ENCODE measurements at places on chromosomes 16 and 17. TPM values are rescaled to one million over a fixed set of nuclear protein-coding genes. Genes with fewer than 3 reads are reported as not detected.

HOXB7 gene
- total RNA-seq = not detected

MAP2K6 gene
- total RNA-seq = 27.0 TPM

CLEC18B gene
- 0.31 TPM for total RNA-seq

SKAP1 gene
- not detected for total RNA-seq

CDH5 gene
- total RNA-seq = not detected

RAB37 gene
- 3.4 TPM for total RNA-seq

ZNF469 gene
- 1.9 TPM for total RNA-seq

ABCC11 gene
- not detected for total RNA-seq

- H3K27me3 ChIP-seq = no peaks in the 10 kb centered on the region
- H3K36me3 ChIP-seq = peaks cover 42% of the 10 kb centered on the region
- peak overlapping the region; percentile 89 for H3K27ac ChIP-seq
- peak overlapping the region; percentile 29 for H3K4me3 ChIP-seq
- no peak for DNase-seq
- peaks cover 52% of the 10 kb centered on the region for H3K4me1 ChIP-seq
Observed at GRCh38 chr17:49054342-49055092, 57.3 kb downstream of the IGF2BP1 start.

- H3K27ac ChIP-seq = no peak overlapping the region
- no peaks in the 10 kb centered on the region for H3K36me3 ChIP-seq
- DNase-seq = no peak
- H3K27me3 ChIP-seq = no peaks in the 10 kb centered on the region
- no peak overlapping the region for H3K4me3 ChIP-seq
- peaks cover 46% of the 10 kb centered on the region for H3K4me1 ChIP-seq
Observed at GRCh38 chr16:52497067-52497816, 49.7 kb downstream of the TOX3 start.

DNA sequence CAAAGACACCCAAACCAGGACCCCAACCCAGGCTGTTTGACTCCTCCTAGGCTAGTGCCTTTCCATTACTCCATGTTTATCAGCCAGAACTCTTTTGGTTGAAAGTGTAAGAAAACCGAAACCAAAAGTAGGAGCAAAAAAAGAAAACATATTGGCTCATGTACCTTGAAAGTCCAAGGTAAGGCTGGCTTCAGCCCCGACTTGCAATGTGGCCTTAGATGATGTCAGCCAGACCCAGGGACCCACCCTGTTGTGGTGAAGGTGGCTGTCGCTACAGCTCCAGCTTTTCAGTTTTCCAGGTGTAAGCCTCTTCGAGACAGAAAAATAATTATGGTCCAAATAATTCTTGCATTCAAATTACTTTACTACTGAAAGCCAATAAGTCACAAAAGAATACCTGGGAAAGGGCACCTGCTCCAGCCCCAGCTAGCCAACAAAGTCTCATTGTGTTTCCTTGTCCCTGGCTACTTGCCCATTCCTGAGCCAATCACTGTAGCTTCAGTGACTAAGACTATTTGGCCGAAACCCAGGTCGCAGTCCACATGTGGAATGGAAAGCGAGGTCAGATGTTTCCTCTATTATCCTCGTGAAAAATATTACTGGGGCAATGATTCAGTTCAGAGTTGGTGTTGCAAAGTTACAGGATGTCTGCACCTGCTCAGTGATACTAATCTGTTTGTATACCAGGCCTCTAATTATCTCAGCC is 20.7 kb downstream of the DNAH9 start:
- H3K27ac ChIP-seq = no peak overlapping the region
- no peaks in the 10 kb centered on the region for H3K36me3 ChIP-seq
- H3K27me3 ChIP-seq = no peaks in the 10 kb centered on the region
- no peak overlapping the region for H3K4me3 ChIP-seq
- no peaks in the 10 kb centered on the region for H3K4me1 ChIP-seq
- no peak for DNase-seq

DNA sequence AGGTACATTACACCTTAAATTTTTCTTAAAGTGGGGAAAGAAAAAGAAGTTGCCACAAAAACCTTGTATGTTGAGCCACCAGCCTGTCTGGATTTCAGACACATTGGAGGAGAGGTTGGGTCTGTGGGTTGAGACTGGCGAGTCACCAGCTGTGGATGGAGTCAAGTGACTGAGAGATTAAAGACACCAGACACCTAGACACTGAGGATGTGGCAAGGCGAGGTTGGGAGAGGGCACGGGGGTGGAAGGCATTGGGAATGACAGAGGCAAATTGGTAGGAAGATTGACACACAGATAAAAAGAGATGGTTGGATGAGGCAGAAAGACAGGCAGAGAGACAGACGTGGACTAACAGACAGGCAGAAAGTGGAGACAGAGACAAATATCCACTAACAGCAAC is 49.6 kb downstream of the KCNJ12 start:
- DNase-seq = no peak
- no peaks in the 10 kb centered on the region for H3K36me3 ChIP-seq
- H3K27me3 ChIP-seq = no peaks in the 10 kb centered on the region
- H3K27ac ChIP-seq = no peak overlapping the region

DNA sequence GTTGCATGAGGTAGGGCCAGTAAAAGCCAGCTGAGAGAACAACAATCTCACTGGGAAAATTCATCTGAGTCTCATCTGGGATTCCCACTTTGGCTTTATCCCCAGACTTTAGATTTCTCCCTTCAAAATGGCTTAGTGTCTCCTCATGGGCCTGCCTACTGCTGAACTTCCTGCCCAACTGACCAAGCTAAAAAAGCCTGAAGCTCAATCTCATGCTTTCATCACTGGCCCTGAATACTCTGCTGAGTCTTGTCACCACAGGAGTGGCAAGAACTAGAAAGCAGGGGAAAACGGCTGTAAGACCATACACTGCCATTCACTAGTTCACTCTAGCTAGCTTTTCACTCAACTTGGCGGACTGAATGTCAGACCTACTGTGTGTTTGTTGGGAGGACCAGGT is 96.4 kb upstream of the NOG start:
- no peaks in the 10 kb centered on the region for H3K4me1 ChIP-seq
- no peak for DNase-seq
- H3K36me3 ChIP-seq = no peaks in the 10 kb centered on the region
- no peaks in the 10 kb centered on the region for H3K27me3 ChIP-seq

DNA sequence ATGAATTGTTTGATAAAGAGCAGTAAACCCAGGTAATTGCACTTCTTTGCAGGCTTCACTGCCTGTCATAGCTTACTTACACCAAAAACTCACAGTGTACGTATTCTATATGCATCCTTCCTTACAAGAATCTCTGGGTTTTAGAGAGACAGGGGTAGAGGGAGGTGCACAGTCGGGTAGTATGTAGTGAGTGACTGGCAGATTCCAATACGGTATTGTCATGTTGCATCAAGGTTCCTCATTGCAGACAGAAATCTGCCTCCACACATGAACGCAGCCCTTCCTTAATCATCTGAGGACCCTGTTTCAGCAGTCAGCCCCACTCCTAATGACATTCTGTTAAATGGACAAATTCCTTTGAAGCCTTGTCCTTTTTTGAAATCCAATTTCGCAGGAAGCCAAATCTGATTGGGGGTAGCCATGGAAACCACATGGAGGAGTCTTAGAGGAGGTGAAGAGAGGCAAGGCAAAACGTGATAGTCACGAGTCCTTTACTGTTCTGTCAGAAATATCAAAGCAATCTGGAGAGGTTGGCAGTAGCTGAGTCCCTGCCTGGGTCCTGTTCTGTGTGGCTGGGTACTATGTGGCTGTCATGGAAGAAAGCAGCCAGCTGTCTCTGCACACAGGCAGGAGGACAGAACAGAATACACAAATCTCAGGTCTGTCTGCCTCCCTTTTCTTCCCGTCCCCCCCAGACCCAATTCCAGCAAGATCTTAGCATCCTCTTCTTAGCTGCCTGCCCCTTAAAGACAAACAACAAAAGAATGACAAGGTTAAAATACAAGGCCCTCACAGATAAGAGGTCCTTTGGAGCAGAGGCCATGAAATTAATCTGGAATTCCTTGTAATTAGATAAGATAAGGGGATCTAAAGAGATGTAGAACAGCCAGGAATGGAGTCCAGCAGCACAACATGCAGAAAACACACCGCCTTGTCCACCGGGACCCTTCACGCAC is 3.1 kb upstream of the SKAP1 start:
- peaks cover 55% of the 10 kb centered on the region for H3K27me3 ChIP-seq
- H3K4me1 ChIP-seq = peaks cover 8% of the 10 kb centered on the region
- no peak overlapping the region for H3K27ac ChIP-seq
- H3K36me3 ChIP-seq = no peaks in the 10 kb centered on the region
- H3K4me3 ChIP-seq = no peak overlapping the region
- no peak for DNase-seq

- no peak overlapping the region for H3K27ac ChIP-seq
- H3K27me3 ChIP-seq = peaks cover 53% of the 10 kb centered on the region
- H3K4me3 ChIP-seq = no peak overlapping the region
- DNase-seq = no peak
- H3K36me3 ChIP-seq = no peaks in the 10 kb centered on the region
Observed at GRCh38 chr17:50635982-50636803, 1.5 kb downstream of the ABCC3 start.

GRCh38 chr17:73492821-73493814 is 151.1 kb downstream of the SDK2 start:
- peak; percentile 69 for DNase-seq
- H3K27me3 ChIP-seq = no peaks in the 10 kb centered on the region
- H3K4me3 ChIP-seq = no peak overlapping the region

DNA sequence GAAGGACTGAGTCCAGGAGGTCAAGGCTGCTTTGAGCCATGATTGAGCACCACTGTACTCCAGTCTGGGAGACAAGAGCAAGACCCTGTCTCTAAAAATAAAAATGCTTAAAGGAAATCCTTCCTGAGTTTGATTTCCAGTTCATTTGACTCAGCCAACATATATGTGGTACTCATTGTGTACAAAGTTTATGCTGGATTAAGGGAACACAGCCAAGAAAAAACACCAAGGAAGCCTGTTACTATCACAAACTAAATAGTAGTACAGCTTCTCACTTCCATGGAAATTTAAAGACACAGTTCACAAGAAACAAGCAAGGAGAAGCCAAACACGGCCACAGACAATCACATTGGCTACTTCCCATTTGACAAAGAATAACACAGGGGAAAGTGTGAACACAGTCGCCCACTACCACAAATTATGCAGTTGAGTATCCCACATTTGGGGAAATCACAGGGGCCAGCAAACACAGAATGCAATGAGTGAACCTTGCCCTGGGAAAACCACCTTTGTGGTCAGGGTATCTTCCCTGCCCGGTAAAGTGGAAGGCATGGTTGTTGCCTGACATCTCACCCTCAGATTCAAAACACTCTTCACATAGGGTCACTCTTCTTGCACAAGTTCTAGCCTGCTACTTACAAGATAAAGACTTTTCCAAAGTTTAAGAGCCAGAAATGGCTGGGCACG is 14.5 kb downstream of the TEX14 start:
- H3K27ac ChIP-seq = no peak overlapping the region
- no peaks in the 10 kb centered on the region for H3K4me1 ChIP-seq
- H3K27me3 ChIP-seq = no peaks in the 10 kb centered on the region
- DNase-seq = no peak

- no peaks in the 10 kb centered on the region for H3K4me1 ChIP-seq
- H3K36me3 ChIP-seq = no peaks in the 10 kb centered on the region
- H3K4me3 ChIP-seq = no peak overlapping the region
- H3K27ac ChIP-seq = no peak overlapping the region
Observed at GRCh38 chr17:59767176-59767575, 59.7 kb downstream of the VMP1 start.

GRCh38 chr16:71428883-71429282 is 13.0 kb downstream of the TLE7 start:
- peaks cover 12% of the 10 kb centered on the region for H3K4me1 ChIP-seq
- H3K27ac ChIP-seq = no peak overlapping the region
- no peaks in the 10 kb centered on the region for H3K36me3 ChIP-seq
- peaks cover 10% of the 10 kb centered on the region for H3K27me3 ChIP-seq

GRCh38 chr16:28938721-28939120 is 7.0 kb downstream of the CD19 start:
- H3K27me3 ChIP-seq = no peaks in the 10 kb centered on the region
- no peak overlapping the region for H3K27ac ChIP-seq
- no peak for DNase-seq
- H3K4me1 ChIP-seq = peaks cover 2% of the 10 kb centered on the region
- H3K36me3 ChIP-seq = no peaks in the 10 kb centered on the region

DNA sequence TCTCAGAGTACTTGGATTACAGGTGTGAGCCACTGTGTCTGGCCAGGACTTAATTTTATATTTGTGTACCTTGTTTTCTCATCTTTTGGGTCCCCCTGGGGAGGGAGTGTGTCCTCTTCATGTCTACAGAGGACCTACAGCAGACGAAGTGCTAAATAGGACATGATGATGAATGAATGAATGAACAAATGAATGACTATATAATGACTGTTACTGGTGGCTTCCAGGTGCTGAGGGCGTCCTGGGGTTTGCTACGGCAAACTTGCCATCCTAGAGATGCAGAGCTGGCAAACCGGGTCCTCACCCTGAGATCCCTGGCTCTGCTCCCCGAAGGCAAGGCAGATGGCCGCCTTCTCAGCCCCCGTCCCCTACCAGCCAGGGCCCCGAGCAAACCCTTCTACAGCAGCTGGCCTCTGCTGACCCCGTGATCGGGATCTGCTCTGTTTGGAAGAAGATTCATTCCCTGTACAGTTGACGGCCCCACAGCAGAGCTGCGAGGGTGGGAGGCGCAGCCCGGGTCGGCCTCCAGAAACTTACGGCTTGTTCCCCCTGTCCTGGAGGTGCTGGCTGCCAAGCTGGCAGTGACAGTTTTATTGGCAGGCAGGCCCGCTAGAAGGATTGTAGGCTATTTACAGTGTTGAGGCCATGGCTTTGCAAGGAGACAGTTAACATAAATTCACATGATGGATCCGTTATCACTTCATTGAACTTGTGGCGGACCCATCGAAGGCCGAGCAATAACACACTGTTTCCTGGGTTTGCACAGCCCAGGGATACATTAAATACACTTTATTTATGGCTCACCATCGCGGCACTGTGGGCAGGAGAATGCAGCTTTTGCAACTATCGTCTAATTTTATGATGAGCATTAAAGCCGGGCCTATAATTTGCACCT is 197.7 kb upstream of the GSE1 start:
- no peak for DNase-seq
- no peak overlapping the region for H3K27ac ChIP-seq
- no peaks in the 10 kb centered on the region for H3K4me1 ChIP-seq
- no peaks in the 10 kb centered on the region for H3K36me3 ChIP-seq

DNA sequence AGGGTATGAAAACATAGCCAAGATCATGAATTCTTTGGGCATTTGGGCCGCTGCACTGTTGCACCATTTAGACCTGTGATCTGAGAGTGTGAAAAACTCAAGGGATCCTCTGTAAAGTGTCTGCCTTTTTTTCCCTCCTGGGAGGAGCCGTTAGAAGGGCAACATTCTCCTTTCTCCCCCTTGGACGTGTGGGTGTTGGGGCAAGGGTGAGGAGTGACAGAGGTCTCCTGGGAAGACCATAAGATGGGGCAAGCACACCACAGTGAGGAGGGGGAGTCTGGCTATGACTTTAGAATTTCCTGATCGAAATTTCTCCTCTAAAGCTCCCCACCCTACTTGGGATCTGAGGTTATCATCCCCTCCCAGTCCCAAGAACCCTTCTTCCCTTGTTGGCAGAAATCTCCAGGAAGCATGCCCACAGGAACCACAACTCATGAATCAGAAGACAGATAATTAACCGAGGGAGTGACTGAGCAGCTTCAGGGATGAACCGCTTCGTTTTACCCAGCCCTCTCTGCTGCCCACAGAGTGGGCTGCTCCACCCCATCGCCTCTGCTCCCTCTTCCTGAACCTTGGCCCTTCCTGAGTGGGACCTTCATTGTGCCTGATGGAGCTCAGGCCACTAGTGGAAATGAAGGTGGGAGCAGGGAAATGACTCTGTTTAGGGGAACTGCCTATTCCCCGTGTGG is 4.2 kb downstream of the ITGB3 start:
- peaks cover 48% of the 10 kb centered on the region for H3K27me3 ChIP-seq
- H3K4me3 ChIP-seq = no peak overlapping the region
- no peaks in the 10 kb centered on the region for H3K36me3 ChIP-seq
- H3K4me1 ChIP-seq = no peaks in the 10 kb centered on the region
- H3K27ac ChIP-seq = no peak overlapping the region

Data from GM23338 (cell line).